Activated CD8-positive, alpha-beta memory T cell treated with anti-CD3 and anti-CD28 coated beads for 1 hour (primary cell): ENCODE measurements at places on chromosomes 3 and 15.

GRCh38 chr15:39578851-39579486, 1.9 kb upstream of the THBS1 start:
- no peak for DNase-seq

GRCh38 chr3:15171096-15171495, 35.0 kb upstream of the CAPN7 start:
- DNase-seq = no peak

DNA sequence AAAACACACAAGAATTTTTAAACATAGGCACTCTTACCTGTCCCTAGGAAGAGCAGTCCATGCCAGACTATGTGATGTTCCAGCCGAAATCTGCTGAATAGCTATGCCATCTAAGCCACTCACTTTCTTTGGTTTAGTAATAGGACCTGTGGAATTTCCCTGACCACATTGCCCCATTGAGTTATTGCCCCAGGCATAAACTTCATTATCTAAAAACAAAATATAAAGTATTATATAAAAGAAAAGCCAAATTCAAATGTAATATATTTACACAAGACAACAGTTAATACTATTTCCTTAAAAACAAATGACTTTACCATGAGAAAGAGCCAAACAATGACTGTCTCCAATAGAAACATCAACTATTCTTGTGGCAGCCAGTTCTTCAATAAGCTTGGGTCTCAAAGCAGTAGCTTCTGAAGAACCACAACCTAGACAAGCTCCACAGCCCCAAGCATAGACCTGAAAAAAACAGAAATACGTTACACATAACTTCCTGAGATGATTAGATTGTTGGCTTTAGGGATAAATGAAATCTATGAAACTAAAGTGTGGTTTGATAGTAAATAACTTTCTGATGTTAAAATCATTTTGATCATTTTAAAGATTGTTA, 84.3 kb downstream of the HERC1 start:
- DNase-seq = no peak

DNA sequence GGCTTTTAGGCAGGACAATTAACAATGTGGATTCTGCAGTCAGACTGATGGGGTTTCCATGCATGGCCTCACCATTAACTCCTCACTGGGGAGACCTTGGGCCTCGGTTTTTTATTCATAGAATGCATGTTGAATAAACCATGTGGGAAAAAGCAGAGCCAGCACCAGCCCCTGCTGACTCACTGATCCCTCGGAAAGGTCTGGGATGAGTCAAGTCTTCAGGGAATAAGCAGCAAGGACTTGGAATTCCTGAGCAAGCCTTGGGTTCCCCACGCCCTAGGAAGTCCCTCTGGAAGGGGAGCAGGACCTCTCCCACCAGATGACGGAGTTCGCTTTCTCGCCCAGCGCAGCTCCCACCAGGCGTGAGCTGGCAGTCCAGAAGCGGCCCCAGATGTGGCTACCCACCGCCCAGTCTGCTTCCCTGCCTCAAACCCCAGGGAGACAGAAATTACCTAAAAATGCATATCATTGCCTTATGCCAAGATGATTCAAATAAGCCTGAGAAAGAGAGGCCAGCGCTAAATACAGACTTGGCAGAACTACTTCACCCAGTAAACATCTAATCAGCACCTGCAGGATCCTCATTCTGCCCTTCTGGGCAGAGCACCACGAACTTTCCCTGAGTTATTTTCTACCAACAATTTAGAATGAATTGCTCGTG, 45.4 kb downstream of the BTD start:
- DNase-seq = no peak

DNA sequence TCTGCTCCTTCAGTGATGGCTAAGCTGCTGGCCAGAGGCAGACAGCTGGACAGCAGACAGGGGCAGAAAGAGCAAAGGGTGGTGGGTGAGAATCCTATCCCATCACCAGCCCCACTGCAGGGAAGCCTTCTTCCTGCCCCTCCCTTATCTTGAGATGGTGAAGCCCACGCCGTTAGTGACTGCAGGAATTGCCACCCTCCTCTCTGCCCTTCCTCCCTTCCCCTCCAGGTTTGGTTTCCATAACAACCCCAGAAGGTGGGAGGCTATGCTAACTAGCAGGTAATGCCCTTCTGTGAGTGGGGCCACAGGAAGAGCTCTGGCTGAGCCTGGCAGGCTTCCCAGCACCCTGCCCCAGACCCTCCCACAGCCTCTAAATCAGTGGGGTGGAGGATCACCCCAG, 32.8 kb downstream of the SCN5A start:
- no peak for DNase-seq

DNA sequence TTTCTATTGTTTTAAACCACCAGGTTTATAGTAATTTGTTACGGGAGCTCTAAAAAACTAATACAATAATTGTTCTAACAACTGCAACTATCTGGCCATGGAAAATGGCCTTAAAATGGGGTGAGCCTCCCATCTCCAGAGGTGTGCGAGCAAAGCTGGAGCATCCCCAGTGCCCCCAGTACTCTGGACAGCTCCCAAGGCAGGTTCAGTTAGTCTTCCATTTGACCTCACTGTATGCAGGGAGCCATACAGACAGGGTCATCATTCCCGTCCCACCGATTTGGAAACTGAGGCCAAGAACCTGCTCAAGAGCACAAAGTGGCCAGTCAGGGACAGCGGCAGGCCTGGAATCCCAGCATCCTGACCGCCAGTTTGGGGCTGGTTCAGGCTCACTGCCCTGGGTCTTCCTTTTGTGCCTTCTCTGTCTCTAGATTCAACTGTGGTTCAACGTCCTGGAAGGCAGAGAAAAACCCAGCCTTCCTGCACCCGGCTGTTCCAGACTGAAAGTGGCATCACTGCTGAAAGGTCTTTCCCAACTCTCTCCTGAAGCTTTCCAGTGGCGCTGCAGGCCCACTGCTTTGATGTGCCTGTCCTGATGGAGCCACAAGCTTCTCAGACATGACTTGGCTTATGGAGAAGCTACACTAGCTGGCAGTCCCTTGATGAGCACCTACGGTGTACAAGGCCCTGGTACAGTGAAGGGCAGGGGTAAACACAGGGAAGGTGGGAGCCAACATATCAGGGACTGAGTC, 76.6 kb upstream of the LINGO1 start:
- DNase-seq = no peak

GRCh38 chr3:114437897-114438296, 144.1 kb downstream of the TIGIT start:
- no peak for DNase-seq

- DNase-seq = no peak
These were observed 113.8 kb upstream of the P2RY1 start for GRCh38 chr3:152720951-152721718.

DNA sequence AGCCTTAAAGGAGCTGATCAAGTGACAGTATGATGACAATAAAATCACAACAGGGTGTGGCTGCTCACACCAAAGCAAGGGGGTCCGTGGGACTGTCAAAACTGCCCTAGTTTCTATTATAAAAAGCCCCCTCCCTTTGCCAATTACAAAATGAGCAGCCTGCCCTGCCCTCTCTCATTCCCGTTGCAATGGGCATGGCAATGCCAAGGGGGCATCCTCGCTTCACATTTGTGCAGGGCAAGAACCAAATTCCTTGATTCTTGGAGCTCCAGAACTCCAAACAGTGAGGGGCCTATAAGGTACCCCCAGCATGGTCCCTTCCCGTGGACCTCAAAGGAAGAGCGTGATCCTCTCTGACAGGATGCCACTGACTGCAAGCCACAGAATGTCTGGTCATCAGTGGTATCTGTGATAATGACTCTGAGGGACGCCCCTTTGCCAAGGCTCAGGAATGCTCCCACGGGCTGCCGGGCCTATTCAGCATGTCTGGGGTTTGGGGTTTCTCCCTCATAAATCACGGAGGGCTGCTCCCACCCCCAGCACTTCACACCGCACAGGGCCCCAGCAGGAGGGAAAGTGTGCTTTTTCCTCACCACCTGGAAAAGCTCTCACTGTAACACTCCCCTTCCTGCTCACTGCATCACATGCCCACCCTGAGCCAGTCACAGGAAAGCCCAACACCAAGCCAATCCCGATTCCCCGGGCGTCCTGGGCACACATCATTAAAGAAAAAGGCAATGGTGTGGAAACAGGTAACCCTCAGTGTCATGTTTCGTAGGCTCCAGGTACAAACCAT, 105.1 kb upstream of the TRPM1 start:
- DNase-seq = no peak

DNA sequence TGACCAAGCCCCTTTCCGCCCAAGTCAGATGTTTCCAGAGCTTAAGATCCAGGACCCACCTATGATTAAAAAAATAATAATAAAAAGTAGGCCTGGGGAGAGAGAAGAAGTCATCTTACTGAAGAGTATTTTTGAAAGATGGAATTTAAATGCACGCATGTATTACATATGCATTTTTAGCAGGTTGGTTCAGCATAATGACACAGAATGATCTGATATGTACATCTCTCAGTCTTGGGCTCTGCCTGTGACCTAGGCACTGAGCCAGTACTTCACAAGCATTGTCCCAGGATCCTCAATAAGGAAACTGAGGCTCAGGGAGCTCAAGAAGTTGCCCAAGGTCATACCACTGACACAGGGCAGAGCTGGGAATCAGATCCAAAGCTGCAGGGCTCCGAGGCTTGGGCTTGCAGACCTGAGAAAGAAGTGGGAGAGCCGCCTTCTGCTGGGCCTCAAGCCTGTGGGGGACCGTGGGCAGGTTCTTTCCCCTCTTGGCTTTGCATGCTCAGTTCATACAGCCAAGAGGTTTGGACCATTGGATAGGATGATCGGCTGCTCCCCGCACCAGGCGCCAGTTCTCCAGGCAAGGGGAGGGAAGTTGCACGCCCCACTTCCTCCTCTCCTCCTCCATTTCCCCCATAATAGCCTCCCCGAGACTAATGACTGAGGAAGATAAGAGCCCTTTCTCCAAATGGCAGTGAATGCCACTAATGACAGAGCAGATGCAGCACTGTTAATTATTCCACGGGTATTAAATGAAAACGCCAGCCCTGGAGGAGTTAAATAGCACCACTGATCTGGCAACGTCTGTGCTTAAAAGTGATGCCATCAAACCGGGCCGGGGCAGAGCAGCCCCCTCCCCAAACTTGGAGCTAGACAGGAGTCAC, 6.9 kb downstream of the SLC6A1 start:
- no peak for DNase-seq

DNA sequence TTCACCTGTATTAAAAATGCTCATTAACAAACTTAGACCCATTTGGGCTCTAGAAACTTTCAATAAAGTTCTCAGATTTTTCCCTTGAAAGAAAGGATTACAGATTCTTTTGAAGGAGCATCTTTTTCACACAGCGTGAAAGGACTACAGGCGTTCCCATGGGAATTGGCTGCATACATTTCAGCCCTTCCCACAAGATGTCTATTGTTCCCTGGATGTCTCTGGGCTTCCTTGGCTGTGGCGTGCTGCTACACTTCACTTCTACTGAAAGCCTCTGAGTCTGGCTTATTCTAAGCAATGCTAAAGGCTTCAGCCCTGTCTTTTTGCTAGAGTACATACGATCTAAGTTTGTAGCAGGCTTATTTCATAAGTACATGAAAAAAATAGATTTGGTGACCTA, 1.4 kb downstream of the VEPH1 start:
- no peak for DNase-seq

DNA sequence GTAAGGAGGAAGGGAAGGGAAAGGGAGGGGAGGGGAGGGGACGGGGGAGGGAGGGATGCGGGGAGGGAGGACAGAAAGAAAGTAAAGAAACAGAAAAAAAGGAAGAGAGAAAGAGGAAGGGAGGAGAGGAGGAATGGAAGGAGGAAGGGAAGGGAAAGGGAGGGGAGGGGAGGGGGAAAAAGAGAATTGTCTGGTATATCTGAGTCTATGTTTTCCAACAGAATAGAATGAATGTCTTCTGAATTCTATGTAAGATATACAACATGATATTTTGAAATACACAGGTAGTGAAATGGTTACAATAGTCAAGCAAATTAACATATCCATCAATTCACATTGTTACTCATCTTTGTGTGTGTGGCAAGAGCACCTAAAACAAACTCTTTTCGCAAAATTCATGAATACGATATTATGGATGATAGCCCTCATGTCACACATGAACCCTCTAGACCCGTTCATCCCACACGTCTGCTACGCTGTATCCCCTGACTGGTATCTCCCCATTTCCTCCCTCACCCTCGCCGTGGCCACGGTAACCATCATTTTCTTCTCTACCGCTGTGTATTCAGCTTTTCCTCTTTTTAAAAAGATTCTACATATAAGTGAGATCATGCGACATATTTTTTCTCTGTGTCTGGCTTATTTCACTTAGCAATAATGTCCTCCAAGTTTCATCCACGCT, 168.9 kb downstream of the XXYLT1 start:
- DNase-seq = no peak

DNA sequence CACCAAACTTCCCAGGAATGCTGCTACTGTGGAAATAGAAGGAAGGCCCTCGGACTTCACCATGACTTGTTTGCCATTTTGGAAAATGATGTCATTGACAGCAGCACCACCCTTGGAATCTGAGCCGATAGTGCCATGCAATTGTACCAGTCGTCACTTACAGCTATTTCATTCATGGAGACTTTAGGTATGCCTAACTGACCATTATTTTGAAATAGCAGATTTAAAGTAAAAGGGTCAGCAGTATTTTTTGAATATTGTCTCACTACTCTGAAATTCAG, 66.0 kb upstream of the ARL8B start:
- no peak for DNase-seq

DNA sequence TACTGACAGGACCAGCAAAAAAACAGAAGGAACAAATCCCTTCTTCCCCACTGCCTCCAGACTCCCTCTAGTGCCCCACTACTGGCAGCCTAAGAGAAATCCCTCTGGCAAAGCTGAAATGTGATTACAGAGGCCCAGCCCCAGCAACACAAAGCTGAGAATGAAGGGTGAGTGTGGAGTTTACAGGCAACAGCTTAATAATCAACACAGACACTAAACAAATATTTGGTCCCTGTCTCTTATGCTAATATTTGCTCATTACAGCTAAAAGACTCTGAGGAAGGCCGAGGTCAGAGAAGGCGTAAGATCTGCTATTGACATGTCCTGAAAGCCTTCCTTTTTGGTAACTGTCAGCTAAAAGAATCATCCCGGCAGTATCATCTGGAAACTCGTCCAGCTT, 308.5 kb upstream of the RASGRP1 start:
- DNase-seq = no peak

DNA sequence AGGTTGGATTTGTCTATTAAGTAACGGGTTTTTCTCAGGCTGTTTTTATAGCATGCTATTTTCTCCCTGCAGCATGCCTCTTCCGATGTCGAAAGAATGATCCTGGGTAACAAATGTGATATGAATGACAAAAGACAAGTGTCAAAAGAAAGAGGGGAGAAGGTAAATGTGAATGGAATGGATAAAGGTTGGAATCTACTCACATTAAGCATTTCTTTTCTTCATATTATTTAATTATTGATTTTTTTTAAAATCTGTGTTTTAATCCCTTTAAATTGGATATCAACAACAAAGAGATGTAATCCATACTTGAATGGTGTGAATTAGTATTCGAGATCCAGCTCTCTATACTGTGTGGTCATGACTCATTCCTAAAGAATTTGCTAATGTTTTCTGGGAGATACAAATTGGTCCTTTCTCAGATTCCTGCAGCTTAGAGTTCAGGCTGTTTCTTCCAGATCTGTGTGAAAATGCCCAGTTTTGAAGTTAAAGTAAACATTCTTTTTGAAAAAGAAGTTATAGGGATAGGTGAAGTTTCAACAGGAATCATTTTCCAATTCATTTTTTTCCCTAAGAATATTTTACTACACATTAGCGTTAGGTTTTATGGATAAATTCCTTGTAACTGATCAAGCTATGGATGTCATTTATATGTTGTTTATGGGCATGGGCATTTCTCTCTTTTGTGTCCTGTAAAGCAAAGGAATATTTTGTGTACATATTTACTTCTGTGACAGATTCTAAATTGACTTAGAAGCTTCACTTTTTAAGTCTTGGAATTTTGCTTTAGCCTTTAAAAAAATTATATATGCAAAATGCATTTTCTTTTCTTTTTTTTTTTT, 20.8 kb upstream of the APH1B start:
- no peak for DNase-seq
